ENCODE measurements at places on chromosomes 12 and 14.

DNA sequence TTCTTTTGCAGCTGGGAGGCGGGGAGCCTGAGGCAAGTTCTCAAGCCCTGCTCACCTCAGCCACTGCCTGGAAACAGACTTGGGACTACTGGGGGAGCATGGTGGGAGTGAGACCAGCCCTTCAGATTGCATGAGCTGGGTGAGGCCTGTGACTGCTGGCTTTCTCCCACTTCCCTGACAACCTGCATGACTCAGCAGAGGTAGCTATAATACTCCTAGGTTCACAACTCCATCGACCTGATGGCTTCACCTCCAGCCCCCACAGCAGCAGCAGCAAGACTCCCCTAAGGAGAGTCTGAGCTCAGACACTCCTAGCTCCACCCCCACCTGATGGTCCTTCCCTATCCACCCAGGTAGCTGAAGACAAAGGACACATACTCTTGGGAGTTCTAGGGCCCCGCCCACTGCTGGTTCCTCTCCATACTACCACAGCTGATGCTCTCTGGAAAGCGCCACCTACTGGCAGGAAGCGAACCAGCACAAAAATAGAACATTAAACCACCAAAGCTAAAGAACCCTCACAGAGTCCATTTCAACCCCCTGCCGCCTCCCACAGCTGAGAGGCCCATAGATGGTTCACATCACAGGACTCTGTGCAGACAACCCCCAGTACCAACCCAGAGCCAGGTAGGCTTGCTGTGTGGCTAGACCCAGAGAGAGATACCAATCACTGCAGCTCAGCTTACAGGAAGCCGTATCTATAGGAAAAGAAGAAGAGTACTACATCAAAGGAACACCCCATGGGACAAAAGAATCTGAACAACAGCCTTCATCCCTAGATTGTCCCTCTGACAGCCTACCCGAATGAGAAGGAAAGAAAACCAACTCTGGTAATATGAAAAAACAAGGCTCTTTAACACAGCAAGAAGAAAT is 68.7 kb downstream of the RPAP3 start:
- DNase-seq: no peak

- DNase-seq: no peak
Measured at GRCh38 chr12:1808036-1808797, 12.1 kb upstream of the LRTM2 start.

DNA sequence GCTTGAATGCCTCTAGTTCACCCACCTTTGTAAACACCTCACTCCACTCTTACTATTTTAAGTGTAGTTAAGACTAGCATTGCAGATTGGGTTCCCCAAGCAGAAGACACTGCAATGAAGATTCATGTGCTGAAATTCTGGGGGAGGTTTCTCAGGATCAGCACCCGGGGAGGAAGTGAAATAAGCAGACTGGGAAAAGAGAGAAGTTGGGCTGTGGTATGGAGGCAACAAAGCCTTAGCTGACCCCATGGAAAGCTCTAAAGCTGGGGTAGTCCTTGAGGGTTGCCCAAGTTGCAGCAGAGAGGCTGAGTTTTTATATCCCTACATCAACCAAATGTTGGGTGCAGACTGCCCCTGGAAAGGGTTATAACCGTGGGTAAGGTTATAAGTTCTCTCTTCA is 23.9 kb upstream of the IGF1 start:
- DNase-seq: no peak

DNA sequence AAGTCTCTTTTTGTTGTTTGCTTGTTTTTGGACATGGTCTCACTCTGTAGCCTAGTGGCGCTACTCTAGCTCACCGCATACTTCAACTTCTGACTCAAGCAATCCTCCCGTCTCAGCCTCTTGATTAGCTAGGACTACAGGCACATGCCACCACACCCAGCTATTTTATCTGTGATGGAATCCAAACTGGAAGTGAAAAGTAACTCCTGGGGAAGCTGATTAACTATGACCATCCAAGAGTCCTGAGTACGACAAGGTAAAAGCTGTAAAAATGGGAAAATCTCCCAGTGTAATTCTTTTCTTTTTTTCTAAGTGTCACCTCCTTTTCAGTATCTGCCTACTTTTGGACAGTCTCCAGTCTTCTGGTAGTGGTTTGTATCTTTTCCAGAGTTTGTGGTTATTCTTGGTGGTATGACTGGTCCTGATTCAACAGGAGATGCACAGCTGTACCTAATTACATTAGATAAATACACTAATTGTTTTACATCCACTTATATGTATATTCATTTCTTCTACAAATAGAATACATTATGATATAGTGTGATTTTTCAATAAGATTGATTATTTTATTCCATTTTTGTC is 97.8 kb downstream of the SLC6A15 start:
- DNase-seq: no peak

DNA sequence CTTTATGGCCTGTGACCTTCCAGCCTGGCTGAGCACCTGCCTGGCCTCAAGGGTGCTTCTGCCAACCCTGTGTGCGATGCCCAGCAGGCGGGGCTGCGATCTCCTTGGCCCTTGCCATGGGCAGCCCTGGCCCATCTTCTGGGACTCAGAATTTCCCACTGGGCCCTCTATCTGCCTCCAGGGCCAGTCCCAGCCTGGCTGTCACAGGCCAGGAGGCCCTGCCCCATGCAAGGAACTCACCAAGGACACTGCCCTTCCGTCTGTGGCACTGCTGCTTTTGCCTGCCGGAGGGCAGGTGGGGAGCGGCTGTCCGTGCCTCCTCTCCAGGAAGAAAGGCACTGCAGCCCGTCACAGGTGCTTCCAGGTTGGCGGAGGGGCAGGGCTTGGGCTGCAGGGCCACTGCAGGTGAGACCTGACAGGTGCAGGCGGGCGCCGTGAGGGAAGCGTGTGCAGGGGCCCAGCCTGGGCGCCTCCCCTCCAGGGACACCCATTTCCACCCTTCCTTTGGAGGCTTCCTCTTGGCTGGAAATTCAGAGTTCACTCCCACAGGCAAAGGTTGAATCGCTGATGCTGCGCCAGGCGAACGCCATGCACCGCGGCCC is 177.8 kb downstream of the KIF26A start:
- DNase-seq: no peak

- DNase-seq: no peak
Measured at GRCh38 chr14:97056086-97056485, 258.9 kb downstream of the VRK1 start.

GRCh38 chr14:89625731-89626232 is 208.7 kb upstream of the FOXN3 start:
- DNase-seq: no peak

GRCh38 chr12:131710464-131711457 is at the start of gene SFSWAP:
TSS of gene SFSWAP (plus strand) at chr12:131711090. CDS start at chr12:131711230, 140 bp downstream.
- peak; percentile 70 for DNase-seq

- DNase-seq: no peak
Measured at GRCh38 chr14:64726585-64726890, 22.3 kb downstream of the PLEKHG3 start.

DNA sequence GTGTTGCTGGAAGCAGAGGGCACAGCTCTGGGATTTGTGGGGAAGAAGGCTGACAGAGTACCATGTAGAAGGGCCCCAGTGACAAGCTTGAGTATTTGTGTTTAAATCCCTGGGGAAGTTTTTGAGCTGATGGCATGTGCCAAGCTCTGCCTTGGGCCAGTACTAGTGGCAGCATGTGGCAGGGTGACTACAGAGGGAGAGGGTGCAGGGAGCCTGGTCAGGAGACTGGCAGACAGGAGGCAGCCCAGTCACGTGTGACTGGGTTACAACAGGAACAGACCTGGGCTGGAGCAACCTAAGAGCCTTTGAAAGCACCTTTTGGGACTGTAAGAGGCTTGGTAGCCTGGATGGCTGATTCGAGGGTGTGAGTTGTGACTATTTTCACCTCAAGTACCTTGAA is 112.1 kb downstream of the TSPAN9 start:
- no peak for DNase-seq

DNA sequence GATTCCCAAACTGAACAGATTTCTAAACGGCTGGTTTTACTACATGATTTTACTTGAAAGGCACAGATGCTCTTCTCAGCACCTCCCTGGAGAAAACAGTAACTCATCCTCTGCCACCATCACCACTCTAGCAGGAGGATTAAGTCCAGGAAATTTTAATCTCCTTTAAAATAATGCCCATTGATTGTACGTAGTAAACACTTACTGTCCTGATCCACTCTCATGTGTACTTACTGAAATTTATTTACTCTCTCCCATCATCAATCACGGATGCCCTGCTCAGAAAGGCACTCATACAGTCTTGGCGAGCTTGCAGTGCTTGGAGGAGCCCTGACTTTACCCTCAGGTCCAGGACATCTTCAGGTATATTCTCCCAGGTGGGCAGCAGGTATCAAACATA is 239.8 kb upstream of the EGLN3 start:
- DNase-seq: no peak

GRCh38 chr12:12901158-12901791 is 9.9 kb downstream of the GPRC5A start:
- DNase-seq: no peak

DNA sequence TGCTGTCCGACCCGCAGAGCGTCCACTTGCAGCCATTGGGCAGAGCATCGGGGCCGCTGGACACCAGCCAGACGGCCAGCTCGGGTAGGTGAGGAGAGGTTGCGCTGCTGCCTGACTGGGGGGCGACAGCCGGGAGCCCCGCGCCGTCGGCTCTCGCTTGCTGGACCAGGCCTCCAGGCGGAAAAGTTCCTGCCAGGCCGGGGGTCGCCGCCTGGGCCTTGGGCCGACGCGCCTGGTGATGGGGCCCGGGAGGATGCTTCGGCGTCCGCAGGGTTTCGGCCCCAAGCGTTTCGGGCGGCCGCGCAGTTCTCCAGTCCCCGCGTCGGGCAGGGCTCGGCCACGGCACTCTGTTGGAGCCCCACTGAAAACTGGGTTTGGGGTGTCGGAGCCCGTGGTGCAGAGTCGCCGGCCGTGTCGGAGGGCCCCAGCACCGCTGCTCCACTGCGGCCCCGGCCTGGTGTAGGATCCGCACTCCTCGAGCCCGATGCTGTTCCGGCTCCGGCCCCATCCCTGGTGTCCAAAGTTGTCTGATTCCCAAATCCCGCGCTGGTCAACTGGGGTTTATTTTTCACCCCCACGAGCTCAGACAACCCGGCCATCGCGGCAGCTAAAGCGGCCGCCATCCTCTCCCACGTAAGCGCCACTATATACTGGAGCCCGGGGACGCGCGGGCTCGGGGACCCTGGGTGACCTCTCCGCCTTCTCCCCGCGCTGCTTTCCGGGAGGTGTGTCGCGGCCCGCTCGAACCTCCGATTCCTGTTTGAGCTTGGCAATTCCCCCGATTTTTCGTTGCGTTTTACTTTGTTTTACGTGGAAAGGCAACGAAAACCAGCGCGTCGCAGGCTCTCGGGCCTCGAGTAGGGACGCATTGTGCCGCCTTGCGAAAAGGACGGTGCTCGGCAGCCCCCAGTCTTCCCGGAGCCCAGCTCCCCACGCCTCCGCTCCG is 872 bp downstream of the VSX2 start:
- DNase-seq: no peak

DNA sequence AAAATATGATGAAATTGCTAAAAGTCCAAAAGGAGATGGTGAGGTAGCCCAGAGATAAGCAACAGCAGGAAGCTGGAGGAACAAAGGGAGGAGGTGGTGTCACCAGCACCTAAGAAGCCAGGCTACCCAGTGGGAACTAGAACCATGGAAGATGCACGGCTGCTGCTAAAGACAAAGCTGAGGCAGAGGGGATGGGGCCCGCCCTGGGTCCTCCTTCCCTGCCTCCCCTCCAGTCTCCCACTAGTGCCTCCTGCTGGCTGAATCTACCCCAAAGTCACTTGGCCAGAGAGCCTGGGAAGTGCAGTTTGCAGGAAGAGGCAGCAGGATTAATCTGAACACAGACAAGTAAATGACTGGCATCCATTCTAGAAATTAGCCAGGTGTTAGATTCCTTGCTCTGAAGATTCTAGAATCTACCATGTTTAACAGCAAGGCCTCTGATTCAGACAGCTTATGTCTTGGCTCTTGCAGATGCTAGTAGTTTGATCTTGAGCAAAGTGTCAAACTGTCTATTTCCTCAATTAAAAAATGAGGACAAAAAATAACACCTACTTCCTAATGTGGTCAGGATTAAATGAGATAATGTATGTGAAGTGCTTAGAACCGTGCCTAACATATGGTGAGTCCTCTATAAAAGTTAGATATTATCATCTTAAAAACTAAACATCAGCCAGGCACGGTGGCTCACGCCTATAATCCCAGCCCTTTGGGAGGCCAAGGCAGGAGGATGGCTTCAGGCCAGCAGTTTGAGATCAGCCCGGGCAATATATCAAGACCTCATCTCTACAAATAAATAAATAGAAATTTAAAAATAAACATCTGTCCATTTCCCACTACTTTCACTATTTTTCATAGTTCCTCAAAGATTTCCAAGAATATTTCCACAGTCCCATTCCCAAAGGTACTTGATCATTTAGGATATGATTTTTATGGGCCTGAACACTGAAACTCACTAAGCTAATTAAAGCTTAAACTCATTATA is 5.8 kb upstream of the LRP10 start:
- no peak for DNase-seq

GRCh38 chr12:10067942-10068341 is 30.8 kb downstream of the CLEC1A start:
- DNase-seq: no peak

GRCh38 chr12:101667591-101667990 is 29.8 kb upstream of the CHPT1 start:
- DNase-seq: no peak

DNA sequence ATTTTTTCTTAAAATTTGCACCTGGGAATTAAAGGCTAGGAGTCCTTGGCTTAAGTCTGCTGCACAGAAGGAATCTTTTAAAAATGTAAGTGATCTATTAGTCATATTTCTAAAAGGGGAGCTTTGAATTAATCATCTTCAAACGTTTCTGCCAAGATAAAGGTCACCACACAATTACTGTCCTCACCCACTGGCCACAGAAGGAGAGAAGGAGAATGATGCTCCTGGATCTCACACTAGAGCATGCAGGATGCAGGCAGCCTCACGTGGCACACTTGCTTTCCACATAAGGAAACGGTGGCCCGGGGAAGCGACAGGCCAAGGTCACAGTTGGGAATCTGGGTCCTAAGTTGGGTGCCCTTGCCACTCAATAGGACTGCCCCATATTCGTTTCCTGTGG is 16.9 kb downstream of the PLEKHG7 start:
- DNase-seq: no peak

DNA sequence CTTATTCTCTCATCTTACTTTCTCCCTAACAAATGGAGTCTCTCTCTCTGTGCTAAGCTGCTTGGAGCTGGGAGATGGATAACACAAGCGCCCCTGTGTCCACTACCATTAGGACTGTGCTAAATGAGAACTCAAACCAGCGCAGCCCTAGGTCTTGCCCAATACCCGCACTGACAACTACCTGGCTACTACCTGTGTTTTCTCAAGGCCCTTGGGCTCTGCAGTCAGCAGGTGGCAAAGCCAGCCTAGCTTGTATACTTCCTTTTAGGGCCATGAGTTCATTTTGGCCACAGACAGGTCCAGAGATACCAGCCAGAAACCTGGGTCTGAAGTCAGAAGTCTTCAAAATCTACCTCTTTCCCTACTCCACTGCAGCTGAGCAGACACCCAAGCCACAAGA is 13.0 kb upstream of the SLCO1B1 start:
- no peak for DNase-seq

DNA sequence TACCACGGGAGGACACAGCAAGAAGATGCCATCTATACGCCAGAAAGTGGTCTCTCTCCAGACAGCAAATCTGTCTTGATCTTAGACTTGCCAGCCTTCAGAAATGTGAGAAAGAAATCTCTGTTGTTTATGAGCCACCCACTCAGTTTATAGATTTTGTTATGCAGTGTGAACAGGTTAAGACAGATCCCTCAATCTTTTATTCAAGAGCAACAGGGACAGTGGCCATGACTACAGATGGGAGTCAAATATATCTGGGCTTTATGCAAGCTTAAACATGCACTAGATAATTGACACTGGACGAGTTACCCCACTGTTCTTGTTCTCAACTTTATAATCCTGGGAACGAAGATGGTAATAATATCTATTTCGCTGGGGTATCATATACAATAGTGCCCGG is 288.7 kb downstream of the RPAP3 start:
- DNase-seq: no peak
